HEK293T (cell line): ENCODE measurements at places on chromosomes 5 and 9.
A peak's percentile ranks its signal among the peaks of the same experiment; 100 is the strongest.

DNA sequence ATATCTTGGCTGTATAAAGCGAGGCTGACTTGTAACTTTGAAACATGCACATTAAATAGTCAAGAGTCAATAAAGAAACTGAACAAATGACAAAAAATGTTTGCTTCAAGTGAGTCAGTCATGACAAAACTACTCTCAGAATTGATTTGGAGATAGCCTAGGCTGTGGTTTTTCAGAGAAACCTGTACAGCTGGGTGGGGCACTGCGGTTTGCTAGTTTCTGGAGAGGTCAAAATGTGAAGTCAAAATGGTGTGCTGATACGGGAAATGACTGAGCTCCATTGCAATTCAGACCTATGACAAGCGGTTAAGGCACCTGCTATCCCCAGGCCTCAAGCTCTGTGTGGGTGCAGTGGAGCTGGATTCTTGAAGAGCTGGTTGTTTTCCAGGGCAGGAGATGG lies 10.3 kb upstream of the CD180 start:
- no peak for DNase-seq

DNA sequence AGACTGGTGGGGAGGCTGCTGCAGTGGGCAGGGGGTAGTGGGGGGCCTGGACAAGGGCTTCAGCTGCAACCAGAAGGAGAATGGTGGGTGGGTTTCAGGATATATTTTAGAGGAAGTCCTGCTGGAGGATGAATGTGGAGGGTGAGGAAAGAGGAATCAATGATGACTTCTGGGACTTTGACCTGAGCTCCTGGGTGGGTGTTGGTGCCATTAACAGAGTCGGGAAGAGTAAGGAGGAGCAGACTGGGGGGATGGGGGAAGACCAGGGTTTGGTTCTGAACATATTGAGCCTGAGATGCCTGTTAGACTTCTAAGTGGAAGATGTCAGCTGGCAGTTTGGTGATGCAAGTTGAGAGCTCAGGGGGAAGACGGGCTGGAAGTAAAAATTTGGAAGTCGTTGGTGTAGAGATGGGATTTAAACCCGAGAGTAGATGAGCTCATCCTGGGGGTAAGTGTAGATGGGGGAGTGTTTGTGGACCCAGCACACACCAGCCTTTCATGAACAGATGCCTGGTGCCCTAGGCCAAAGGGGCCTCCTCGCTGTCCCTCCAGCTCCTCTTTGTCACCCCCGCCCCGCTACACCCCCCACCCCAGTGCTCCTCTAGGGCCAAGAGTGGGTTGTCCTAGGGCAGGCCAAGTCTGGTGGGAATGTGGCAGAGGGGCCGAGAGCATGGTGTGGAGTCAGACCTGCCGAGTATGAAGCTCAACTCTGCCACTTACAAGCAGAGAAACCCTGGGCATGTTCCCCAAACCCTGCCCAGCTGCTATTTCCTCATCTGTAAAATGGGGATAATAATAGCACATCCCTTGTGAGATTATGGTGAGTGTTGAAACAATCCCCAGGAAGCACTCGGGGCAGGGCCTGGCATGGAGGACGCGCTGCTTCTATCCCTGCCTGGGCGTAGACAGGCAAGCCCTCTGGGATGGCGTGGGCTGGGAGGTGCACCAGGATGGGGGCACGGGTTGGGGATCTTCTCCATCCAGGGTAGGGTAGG lies 4.0 kb downstream of the DNM1 start:
- no peak for DNase-seq

GRCh38 chr5:111392181-111392580 lies 120.2 kb downstream of the STARD4 start:
- no peak for DNase-seq

DNA sequence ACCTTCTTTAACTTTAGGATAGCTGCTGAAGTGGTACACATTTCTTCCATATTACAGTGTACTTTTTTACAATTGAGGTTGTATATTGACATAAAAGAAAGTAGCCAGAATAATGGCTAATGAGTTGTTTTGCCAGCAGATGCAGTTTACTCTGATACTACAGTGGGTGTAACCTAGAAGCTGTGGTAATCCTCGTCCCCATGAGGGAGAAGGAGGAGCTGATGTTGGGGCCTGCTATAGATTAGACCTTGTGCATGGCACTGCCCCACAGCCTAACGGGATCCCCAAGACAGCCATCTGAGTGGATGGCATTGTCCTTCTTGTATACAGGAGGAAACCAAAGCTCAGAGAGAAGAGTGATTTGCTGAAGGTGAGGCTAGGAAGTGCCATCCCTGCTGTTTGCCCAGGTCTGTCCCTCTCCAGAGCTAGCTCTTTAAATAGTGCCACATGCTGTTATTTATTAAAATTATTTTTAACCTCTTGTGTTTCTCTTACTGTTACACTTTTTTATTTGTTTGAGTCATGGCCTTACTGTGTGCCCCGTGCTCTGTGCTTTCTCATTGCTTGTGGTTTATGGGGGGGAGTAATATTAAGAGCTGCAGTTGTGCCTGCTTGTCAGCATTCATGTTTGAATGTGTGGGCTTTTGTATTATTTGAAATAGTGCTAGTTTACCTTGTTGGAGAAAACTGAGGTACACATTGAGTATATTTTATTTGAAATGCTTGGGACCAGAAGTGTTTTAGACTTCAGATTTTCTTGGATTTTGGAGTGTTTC lies 65.3 kb downstream of the ICE1 start:
- DNase-seq, result no peak

DNA sequence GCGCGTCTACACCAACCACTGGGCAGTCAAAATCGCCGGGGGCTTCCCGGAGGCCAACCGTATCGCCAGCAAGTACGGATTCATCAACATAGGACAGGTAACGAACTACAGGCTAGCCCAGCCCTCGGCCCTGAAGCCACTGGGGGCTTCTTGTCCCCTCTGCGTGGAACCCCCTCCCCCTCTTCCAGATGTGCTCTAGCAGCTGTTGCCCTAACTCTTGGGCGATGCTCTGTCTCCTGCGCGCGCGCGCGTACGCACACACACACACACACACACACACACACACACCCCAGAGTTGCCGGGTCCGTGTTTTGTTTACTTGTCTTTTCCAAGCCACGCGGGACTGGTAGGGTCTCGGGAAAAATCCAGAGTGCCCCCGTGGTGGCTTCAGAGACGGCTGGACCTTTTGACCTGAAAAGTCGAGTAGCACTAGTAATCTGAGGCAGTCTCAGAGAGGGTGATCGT lies 836 bp downstream of the PCSK5 start:
- DNase-seq, result peak; percentile 13

DNA sequence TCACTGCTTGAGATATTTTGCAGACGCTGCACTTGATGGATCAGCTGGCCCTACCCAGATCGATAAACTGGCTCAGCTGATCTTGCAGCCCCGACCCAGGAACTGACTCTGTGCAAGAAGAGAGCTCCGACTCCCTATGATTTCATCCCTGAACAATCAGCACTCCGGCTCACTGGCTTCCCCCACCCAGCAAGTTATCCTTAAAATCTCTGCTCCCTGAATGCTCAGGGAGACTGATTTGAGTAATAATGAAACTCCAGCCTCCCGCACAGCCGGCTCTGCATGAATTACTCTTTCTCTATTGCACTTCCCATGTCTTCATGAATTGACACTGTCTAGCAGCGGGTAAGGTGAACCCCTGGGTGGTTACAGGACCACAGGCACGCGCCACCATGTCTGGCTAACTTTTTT lies 16.9 kb upstream of the NANS start:
- no peak for DNase-seq

GRCh38 chr5:97019435-97020117 lies 83.7 kb downstream of the LNPEP start:
- DNase-seq, result no peak
